Eye (tissue), 1 donor: ENCODE measurements at places on chromosomes 1 and 21.

DNA sequence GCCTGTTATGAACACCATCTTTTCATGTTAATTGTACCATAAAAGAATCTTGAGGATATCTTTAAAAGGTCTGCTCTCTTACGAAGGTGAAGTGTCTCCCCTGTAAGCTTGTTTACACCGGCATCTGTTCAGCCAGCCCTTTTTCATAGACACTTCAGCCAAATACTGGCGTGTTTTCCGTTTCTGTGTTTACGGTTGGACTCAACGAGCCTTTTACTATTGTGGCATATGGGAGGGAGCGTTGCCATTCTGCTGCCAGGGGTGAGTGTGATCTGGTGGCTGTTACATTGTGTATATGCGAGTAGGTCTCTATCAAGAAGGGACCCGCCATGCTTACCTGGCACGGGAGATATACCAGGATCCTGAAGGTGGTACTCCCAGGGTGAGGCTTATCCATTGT is 433.8 kb downstream of the CAMTA1 start:
- no peak for DNase-seq

GRCh38 chr1:183467687-183468086 is 4.6 kb upstream of the SMG7 start:
- DNase-seq = no peak

- no peak for DNase-seq
These were observed 4.5 kb downstream of the WNT2B start for GRCh38 chr1:112513112-112513870.

DNA sequence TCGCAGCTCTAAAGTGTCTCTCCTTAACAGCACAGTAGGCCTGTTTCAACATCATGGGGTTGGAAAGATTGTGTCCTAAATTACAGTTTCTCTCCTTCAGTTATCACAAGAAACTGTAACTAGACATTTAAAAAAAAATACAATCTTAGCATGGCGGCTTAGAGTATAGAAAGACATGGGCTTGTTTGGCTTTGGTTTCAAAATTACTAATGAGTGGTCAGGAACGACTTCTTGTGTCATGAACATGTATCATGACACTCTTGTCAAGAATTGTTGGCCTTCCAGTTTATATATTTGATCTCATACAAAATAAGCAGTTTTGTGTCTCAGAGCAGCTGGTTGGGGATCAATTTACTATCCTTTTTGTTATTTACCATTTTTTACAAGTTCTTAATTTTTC is 2.1 kb downstream of the GJA8 start:
- DNase-seq = no peak

- peak; percentile 31 for DNase-seq
These were observed 2.4 kb downstream of the CCN1 start for GRCh38 chr1:85582687-85583591.

- DNase-seq = no peak
These were observed 6.0 kb upstream of the AGPAT3 start for GRCh38 chr21:43858806-43859648.

DNA sequence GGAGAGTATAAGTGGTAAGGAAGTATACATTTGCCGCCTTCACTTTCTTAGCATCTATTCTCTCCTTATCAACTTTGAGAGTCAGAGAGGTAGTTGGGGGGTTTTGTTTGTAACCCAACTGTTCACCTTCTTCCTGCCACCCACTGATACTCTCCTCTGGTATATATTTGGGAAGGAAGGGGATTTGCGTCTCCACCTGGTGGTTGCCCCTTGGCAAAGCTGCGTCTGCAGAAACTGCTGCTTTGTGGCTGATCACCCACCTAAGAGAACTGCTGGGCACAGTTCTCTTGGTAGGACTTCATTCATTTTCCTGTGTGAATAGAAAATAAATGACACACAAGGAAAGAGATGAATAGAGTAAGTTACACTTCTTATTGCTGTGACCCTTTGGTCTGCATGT is 87.0 kb downstream of the SYT14 start:
- DNase-seq = no peak

DNA sequence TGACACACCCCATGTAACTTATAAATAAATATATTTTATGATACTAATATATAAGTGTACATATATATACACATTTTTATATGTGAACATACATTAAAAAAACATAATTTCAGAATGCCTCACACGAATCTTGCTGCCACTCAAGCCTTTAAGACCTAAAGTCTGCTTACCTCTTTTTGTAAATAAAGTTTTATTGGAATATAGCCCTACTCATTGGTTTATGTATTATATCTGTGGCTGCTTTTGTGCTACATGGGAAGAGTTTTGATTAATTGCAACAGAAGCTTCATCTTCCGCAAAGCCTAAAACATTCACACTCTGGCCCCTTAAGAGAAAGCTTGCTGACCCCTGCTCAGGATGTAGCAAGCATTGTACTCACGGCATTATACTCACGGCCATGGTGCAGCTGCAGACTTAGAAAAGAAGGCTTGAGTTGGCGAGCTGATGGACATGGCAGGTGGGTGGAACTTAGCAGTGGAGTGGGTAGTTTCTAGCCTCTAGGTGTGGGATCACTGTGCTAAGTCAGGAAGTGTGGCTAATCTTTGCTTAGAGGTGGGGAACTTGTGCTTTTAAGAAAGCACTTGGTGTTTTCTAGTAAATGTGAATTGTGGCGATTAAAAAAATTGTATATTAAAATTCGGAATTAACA is 80.8 kb downstream of the DYRK1A start:
- no peak for DNase-seq

- DNase-seq = peak; percentile 62
These were observed 6.5 kb downstream of the INSRR start for GRCh38 chr1:156852418-156852874.

GRCh38 chr1:153985341-153985912 is 712 bp downstream of the RAB13 start:
- DNase-seq = no peak

- no peak for DNase-seq
These were observed 134.6 kb downstream of the HUNK start for GRCh38 chr21:32007456-32007855.

DNA sequence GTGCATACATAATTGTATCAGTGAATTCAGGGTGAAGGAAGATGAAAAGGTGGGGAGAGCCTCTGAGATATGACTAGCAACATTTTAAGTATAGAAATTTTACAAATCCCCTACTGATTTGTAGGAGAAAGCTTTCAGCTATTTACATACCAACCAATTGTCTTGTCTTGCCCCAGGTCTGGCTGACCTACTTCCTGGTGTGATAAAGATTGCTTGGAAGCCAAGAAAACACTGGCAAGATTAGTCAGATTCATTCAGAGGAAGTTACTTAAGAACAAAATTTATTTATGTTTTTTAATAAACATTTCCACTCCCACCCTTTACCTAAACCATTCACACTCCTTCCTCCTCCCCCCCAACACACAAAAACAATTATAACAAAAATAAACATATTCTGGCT is 17.5 kb downstream of the PTGS2 start:
- DNase-seq = no peak

DNA sequence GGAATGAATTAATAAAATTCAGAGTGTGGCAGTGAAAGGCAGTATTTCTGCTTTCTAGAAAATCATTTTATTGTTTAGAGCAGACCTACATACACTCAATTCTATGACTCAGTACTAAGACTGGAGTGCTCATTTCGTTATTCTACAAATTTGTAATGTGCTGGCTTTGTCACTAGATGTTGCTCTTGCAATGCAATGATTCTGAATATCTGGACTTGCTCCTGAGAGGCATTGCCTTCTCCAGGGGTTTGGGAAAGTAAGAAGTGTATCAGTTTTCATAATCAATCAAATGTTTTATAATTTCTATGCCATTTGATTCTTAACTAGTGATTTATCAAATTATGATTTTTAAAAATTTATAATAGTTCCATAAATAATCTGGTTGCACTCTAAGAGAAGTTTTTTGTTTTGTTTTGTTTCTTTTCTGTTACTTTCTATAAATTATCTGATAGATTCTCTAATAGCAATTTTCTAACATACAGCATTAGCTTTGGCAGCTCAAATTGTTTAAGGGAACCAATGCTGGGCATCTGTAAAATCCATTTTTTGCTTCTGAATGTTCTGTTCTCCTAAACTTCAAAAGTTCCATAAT is 280.5 kb upstream of the SGIP1 start:
- DNase-seq = peak; percentile 83

- peak; percentile 6 for DNase-seq
These were observed 56.0 kb upstream of the C1orf21 start for GRCh38 chr1:184330875-184331274.

GRCh38 chr1:83034851-83035250 is 964.1 kb downstream of the TTLL7 start:
- DNase-seq = no peak

DNA sequence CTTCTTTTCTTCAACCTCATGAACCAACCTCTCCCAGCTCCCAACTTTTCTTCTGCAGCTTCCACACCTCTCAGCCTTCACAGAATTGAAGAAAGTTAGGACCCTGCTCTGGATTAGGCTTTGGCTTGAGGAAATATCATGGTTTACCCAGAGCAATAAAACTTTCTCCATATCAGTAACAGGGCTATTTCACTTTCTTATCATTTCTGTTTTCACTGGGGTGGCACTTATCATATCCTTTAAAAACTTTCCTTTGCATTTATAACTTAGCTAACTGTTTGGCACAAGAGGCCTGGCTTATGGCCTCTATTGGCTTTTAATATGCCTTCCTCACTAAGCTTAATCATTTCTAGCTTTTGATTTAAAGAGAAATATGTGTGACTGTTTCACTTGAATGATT is 9.4 kb upstream of the FAM3B start:
- no peak for DNase-seq

DNA sequence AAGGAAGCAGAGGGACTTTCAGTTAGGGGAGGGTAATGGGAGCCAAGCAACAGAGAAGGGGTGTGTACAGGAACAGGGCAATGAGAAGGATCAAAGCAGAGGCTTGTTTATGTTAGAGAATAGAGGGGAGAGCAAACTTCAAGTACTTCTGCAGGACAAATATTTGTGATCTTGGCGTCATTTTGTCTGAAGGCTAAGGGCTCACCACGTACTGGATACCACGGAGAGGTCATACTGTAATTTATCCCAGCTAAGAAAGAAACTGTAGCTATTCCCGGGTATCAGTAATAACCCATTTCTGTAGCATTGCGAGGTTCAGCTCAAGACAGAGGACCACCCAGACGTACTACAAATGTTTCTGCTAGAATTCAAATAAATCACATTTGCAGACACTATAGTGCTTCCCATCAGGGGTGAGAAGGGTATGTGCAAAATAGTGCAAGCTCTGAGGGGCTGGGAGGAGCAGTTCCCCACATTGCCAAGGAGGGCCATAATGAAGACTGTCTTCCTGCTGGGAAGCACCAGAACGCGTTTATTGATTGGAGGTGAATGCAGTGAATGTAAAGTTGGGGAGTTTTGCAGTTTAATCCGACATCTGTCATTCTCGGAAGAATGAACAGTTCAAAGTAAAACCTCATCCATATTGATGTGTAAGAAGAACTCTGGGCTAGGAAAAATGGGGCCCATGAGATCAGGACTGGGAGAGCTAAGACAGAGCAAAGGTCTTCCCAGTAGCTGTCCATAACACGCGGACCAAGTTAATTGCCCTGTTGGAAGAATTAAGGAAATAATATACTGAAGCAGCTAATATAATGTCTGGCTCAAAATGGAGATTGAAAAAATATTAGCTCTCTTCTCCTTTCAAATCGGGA is 136.9 kb downstream of the RWDD3 start:
- DNase-seq = no peak

GRCh38 chr1:150409504-150410362 is 45.8 kb downstream of the RPRD2 start:
- no peak for DNase-seq

- DNase-seq = no peak
These were observed 2.4 kb downstream of the TMEM201 start for GRCh38 chr1:9590945-9591668.

- no peak for DNase-seq
These were observed 19.1 kb upstream of the NRDC start for GRCh38 chr1:51897699-51898031.

DNA sequence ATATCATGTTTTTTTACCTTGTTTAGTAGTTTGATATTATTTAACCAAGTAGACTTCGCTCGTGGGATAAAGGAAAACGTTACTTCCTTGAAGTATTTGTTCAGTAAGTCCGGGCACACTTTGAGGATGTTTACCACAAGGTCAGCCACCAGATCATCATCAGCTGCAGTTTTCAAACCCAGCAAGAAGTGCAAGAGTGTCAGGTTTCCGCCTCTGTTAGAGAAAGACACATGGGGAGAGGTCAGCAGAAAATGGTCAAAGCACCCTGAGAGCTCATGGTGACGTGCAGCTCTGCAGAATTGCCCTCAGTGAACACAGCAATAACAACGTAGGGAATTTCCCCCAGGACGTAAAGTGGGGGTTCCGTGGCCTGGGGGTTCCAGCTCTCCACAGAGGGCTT is 24.4 kb downstream of the URB1 start:
- no peak for DNase-seq

GRCh38 chr1:204528677-204529076 is 12.5 kb downstream of the MDM4 start:
- no peak for DNase-seq

- DNase-seq = no peak
These were observed 106.6 kb downstream of the DUSP10 start for GRCh38 chr1:221635305-221635704.

GRCh38 chr1:6054596-6054995 is 8.9 kb downstream of the KCNAB2 start:
- no peak for DNase-seq

DNA sequence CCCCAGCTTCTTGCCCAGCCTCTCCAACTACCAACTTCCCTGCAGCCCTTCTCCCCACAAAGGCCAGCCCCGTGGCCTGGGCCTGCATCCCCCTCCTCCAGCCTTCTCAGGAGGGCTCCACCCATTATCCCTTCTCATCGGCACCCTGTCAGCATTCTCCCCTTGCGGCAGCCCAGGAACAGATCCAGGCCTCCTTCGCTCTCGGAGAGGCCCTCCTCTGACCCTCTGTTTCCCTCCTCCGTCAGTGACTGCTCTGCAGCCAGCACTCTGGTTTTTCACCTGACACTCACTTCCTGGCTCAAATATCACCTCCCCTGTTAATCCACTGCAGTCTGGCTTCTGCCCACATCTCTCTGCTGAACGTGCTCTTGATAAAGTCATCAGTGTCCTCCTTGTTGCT is 17.5 kb downstream of the ADGRB2 start:
- DNase-seq = no peak

- DNase-seq = no peak
These were observed 30.4 kb downstream of the TTC13 start for GRCh38 chr1:230948301-230948700.

- DNase-seq = no peak
These were observed 78.7 kb downstream of the DHRS3 start for GRCh38 chr1:12539320-12539704.

GRCh38 chr1:244340396-244340795 is 111.3 kb downstream of the ADSS2 start:
- no peak for DNase-seq

DNA sequence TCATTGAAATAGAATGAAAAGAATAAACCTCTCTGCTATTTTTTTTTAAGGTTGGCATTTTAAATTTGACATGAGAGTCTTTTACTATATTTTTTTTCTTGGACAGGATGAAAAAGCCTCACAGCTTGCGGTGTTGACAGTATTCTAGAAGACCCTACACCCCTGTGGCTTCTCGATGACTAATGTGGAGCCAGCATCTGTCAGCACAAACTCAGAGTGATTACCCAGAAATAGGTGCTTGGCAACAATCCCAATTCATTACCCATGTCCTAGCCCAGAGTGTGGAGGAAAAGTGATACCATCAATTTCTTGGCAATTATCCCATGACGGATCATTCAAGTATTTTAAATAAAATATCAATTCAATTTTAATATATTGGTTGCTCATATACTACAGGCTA is 186.8 kb upstream of the MAP1LC3C start:
- DNase-seq = no peak
